ENCODE measurements at places on chromosomes 7 and 10.
A peak's percentile ranks its signal among the peaks of the same experiment; 100 is the strongest.

DNA sequence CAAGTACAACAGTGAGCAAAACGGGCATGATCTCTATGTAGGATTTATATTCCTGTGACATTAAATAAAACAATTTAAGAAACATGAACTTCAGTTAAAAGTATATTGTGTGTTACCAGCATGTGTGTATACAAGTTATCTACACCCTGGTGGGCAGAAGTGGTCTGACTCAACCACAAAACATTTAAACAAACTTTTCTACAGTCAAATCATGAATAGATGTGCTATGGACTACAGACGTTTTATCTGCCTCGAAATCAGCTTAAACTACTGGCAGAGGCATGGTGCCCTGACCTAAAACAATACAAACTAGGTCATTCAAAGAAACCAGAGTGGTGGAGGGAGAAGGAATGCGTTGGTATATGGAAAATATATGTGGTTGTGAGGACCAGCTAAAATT lies 3.6 kb downstream of the ARL3 start:
- peak; percentile 71 for DNase-seq

DNA sequence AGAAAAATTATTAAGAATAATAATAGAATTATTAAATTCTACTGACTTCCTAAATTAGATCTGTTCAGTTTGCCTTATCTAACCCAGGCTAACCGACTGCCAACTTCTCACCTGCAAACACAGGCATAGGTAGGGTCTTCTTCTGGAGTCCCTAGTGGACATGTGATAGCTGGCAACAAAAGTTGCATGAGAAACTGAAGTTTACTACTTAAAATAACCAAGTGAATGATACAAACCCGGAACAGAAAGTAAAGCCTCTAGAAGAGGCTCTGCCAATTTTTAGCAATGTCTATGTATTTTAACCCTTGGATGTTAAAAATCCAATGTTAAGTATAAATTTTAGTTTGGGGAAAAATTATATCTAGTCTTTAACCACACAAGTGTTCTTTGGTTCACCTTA lies 37.6 kb downstream of the NDUFB2 start:
- DNase-seq, result no peak

DNA sequence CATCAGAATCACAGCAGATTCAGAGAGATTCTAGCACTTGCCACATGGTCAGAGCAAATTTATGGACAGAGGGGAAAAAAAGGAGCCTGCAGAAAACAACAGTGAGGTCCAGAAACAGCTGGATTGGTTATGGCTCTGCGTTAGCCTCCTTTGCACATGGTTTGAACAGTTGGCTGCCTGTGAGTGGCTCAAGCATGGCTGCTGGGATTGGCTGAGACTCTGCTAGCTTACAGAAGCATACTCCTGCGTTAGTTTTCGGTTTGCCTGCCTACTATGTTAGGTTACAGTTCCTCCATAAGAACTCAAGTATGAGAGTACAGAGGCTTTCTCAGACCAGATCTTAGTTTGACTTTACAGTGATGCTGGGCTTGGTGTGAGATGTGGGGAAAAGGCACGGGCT lies 80.7 kb upstream of the WDR11 start:
- DNase-seq, result no peak

- no peak for DNase-seq
Measured at GRCh38 chr7:77458786-77459185, 42.6 kb upstream of the GSAP start.

DNA sequence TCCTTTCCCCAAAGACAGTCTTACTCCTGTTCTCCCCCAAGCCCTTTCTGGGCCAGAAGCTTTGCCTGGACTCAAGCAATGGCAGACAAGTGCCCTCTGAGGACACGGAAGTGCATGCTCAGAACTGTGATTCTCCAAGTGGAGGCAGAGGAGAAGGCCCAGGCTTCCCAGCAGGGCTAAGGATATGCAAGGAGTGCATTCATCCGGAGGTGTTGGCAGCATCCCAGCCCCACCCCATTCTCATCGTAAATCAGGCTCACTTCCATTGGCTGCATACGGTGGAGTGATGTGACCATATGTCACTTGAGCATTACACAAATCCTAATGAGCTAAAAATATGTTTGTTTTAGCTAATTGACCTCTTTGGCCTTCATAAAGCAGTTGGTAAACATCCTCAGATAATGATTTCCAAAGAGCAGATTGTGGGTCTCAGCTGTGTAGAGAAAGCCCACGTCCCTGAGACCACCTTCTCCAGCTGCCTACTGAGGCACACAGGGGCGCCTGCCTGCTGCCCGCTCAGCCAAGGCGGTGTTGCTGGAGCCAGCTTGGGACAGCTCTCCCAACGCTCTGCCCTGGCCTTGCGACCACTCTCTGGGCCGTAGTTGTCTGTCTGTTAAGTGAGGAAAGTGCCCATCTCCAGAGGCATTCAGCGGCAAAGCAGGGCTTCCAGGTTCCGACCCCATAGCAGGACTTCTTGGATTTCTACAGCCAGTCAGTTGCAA lies 1.4 kb upstream of the RBP3 start:
- no peak for DNase-seq

DNA sequence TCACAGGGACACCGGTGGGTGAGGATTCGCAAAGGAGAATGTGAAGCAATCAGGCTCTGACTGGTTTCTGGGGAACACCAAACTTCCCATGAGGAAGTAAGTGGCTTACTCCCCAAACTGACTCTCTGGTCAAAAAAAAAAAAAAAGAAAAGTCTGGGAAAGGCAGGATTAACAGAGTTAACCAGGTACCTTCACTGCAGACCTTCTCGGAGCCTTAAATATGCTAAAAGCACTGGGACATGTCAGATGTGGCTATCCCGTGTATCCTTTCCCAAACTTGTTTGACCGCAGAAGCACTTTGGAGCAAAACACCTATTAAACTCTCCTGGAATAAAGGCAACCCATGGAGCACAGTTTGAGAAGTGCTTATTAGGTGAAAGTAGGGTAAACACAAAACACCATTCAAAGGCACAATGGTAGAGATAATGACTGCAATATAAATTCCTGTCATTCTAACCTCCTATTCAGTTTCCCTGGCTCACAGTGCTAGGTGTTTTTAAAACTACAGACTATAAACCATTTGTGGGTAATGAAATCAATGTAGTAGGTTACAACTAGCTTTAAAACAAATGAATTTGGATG lies 44.1 kb upstream of the MXI1 start:
- no peak for DNase-seq

- DNase-seq, result no peak
Measured at GRCh38 chr10:100803908-100804307, 58.5 kb downstream of the PAX2 start.
